ENCODE measurements at places on chromosomes 7 and 10. TPM values are rescaled to one million over a fixed set of nuclear protein-coding genes. Genes with fewer than 3 reads are reported as not detected.

Gene CACNB2
- total RNA-seq, result 3.8 TPM

Gene NIPSNAP2
- total RNA-seq, result 106 TPM

Gene GIMAP1
- total RNA-seq, result 2.6 TPM

Gene FZD1
- total RNA-seq, result 78.3 TPM

Gene NEURL1
- 15.0 TPM for total RNA-seq

Gene STX1A
- total RNA-seq, result 12.7 TPM

Gene AMPH
- total RNA-seq, result 14.9 TPM

Gene PAPOLB
- 0.18 TPM for total RNA-seq
